Stimulated activated CD4-positive, alpha-beta T cell treated with anti-CD3 and anti-CD28 coated beads, Interleukin-15, amount 100 ng/mL, for 1 hour (primary cell): ENCODE measurements at places on chromosomes 16 and 17.

DNA sequence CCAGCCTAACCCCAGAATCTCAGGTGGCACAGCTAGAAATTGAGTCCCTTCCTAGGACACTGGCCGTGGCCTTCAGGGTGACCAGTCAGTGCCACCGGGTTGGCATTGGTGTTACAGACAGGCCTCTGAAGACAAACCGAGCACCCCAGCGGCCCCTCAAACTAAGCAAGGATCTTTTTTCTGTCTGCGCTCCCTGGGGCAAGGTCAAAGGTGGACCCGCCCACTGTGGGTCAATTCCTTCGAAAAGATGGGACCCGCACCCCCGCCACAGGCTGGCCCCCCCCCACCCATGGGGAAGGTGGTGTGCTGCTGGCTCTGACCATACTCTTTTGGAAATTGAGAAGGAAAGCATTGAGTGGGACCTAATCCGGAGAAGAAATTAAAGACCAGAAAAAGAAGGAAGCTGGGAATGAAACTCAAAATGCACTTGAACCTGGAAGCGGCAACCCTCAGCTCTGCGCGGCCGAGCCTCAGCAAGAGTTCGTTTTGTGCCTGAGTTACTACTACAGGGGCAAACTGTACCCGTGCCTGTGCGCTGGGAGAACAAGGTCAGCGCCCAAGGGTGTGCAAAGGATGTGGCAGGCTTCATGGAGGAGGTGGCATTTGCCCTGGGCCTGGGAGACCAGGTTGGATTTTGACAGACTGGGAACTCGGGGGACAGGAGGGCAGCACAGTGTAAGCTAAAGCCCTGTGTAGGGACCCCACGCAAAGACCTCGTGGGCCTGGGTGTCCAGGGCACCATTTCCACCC lies 20.4 kb downstream of the TMC6 start:
- DNase-seq, result no peak

- no peak for DNase-seq
Measured at GRCh38 chr17:45935710-45936509, 41.6 kb downstream of the MAPT start.

DNA sequence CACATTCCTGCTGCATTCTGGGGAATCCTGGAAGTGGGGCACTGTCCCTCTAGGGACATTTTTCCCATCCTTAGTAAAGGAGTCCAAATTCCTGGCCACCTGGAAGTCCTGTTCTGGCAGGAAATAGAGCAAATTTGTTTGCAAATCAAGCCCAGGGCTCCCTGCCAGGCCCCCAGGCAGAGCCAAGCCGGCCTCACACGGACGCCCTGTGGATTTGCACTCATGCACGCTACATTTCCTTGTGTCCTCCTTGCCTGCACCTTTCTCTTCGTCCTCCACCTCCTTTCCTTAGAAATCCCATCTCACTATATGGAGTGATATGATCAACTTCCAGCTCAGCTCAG lies 7.0 kb upstream of the CALB2 start:
- no peak for DNase-seq

- no peak for DNase-seq
Measured at GRCh38 chr16:69182730-69183416, 4.1 kb upstream of the SNTB2 start.

GRCh38 chr17:29445844-29446243 lies 55.7 kb downstream of the TAOK1 start:
- DNase-seq, result no peak

GRCh38 chr17:61756561-61756960 lies 106.8 kb downstream of the BRIP1 start:
- no peak for DNase-seq

GRCh38 chr17:57419940-57420550 lies 163.7 kb downstream of the MSI2 start:
- no peak for DNase-seq

DNA sequence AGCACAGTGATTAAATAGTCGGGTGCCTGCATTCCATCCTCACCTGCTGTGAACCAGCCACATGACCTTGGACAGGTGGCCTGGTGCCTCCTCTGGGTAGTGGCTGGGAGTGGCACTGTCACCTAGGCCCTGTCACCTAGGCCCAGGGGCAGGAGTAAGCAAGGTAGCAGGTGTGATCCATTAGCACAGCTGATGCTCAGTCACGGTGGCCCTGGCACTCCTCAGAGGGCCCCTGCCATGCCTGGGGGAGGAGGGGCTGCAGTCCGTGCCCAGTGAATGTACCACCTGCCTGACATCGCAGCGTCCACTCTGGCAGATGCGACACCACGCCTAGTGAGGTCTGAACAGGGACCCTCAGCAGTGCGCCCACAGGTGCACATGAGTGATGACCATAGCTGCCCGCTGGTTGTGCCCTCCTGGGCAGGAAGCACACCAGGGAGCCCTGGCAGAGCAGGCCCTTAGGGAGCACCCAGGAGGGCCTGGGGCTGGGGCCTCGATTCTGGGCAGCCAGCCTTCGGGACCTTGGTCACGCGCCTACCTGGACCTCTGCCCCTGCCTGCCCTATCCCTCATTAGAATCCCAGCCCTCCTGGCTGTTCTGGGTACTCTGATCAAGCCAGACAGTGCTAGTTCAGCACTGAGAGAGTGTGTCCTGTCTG lies 33.1 kb upstream of the CRISPLD2 start:
- no peak for DNase-seq

DNA sequence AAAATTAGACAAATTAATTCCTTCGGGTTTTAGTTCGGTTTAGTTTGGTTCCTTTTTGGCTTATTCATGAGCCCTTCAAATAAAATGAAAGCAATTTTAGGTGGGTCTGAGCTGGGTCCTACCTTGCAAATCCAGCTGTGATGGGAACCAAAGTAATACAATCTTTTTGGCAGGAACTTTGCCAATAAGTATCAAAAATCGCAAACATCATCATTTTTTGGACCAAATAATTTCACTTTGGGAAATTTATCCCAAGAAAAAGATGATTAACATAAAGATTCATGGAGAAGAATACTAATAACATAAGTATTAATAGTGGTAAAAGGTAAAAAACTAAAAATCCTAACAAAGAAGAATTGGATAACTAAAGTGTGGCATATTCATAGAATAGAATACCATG lies 67.8 kb upstream of the MYOCD start:
- no peak for DNase-seq

DNA sequence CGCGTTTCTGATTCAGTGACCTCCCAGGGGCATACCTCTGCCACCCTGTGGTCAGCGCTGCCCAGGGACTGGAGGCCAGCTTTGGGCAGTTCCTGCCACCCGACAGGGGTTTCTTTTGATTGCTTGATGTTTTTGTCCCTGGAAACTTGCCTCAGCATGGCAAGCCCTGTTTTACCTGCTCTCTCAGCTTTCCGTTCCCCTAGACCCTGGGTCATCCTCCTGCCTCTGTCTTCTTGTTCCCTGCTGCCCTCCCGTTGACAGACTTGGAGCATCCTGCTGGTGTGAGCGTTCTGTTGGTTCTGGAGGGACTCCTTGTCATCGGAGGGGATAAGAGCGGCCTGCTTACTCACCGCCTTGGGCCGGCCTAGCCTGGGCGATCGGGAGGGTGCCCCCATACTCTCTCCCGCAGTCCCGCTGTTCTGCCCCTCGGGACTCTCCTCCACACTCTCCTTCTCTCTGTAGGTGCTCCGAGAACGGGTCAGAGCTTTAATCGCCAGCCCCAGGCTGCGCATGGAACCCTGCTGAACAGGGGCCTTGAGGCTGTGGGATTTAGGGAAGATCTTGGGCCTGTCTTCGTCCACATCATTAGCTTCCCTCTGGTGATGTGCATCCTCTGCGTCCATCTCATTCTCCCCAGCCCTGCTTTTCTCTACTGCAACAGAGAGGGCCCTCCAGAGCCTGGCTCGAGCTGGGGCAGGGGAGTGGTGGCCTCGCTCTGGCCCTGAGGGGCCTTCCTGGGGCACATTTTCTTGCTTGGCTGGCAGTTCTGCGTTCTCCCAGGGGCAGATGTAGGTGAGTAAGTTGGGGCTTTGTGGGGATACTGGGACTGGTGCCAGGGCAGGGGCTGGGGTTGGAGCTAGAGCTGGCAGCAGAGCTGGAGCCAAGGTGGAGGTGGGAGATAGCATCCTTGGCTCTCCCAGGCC lies 13.7 kb downstream of the GPR179 start:
- DNase-seq, result no peak

- no peak for DNase-seq
Measured at GRCh38 chr17:77359236-77359635, 218.5 kb downstream of the SEC14L1 start.

DNA sequence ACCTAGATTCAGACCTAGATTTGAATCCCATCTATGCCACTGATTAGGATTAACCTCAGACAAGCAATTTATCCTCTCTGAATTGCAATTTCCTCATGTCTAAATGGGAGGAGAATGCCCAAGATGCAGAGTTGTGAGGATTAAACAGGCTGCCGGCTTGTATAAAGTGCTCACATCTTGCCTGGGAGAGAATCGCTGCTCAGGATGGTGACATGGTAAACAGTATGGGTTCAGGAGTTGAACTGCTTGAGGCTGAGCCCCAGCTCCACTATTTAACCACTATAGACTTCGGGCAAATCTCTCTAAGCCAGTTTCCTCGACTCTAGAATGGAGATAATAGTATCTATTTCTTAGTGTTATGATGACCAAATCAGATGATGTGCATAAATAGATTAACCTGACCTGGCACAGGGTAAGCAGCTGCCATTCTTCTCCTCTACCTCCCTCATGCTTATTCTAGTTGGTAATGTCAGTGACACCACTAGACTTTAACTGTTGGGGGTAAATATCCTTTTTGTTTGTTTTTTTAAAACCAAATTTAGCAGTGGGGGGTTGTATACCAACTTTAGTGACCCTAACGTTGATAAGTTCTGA lies 732 bp upstream of the RPL27 start:
- no peak for DNase-seq

- DNase-seq, result no peak
Measured at GRCh38 chr16:79270011-79270410, 330.5 kb downstream of the MAF start.

- no peak for DNase-seq
Measured at GRCh38 chr16:17828012-17828411, 357.3 kb upstream of the XYLT1 start.
